ENCODE measurements at places on chromosomes 5 and 9.

- DNase-seq: no peak
These were observed 6.6 kb downstream of the FBXW11 start for GRCh38 chr5:171999877-172000276.

DNA sequence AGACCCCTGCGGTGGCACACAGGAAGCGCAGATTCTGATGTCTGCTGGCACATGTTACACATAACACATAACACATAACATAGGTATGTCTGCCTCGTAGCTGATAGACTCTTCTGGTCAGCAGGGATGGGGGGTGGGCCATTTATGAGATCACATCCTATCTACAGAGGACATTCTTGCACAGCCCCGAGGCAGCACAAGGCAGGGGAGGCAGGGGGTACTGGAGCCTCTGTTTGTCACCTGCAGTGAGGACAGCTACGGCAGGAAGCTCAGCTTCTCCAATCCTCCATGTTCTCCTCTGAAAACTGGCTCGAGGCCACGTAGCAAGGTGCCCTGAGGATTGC, 16.7 kb upstream of the MED10 start:
- DNase-seq: no peak

DNA sequence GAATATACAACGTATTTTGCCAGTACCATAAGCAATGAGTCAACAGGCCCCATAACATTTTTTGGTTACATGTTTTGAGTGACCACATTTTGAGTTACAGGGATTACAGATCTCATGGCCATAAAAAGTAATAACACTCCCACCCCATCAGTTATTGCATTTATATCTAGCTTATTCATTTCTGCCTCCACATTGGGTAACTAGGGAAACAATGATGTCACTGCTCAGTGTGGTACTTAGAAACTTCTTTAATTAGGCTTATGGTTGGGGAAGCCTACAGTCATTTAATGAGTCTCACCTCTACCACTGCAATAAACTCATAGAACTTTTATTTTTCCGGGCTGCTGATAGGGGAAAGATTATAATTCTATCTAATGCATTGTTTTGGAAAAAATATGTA, 39.9 kb upstream of the SMIM15 start:
- no peak for DNase-seq

- DNase-seq: no peak
These were observed 26.9 kb downstream of the CSNK1G3 start for GRCh38 chr5:123538670-123539459.

GRCh38 chr5:67188274-67189078, 8.1 kb downstream of the CD180 start:
- DNase-seq: no peak

GRCh38 chr9:114968671-114969070, 38.3 kb upstream of the TNFSF8 start:
- no peak for DNase-seq

DNA sequence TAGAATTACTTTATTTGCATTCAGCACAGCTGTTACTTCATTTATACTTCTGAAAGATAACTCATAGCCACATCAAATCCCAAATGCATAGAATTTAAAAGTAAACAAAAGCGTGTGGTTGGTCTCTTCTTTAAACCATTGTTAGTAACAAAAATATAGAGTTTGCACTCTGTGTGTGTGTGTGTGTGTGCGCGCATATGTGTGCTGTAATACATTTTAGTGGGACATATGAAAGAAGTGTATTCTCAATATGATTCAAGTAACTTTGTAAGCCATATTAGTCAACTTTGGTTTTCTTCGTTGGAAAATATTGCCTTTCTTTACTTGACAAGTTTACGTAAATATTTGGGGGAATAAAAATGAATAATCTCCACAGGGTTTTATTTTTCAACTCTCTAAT, 106.1 kb upstream of the PRRC1 start:
- DNase-seq: no peak

DNA sequence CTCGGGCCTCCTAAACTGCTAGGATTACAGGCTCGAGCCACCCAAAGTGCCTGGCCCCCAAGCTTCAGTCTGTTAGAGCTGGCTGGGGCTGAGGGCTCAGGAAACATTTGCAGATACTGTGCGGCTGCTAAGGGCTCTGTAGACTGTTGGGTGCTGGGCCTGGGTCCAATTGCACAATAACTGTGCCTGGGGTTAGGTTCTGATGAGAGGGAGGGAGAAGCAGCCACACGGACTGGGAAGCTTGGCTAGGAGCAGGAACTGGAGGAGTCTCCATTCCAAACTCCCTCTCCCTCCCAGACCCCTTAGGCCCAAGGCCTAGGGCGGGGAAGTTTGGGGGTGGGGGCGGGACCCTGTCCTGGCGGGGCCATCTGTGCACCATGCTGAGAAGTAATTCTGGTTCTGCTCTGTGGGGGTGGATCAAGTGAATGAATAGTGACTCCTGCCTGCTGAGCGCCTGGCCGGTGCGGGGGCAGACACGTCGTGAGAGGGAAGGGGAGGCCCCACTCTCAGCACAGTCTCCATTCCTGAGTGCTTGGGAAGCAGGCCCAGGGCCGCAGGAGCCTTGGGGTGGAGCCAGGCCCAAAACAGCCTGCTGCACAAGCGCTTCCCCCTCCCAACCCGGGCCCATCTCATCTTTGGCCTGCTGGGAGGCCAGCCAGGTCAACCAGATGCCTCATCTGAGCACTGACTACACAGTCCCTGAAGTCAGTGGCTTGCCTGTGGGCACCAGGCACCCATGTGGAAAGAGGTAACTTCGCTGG, 1.5 kb downstream of the ASS1 start:
- no peak for DNase-seq

GRCh38 chr9:132538071-132538470, 44.3 kb upstream of the BARHL1 start:
- DNase-seq: no peak

GRCh38 chr5:59586841-59587240, 306.7 kb downstream of the PDE4D start:
- DNase-seq: no peak

DNA sequence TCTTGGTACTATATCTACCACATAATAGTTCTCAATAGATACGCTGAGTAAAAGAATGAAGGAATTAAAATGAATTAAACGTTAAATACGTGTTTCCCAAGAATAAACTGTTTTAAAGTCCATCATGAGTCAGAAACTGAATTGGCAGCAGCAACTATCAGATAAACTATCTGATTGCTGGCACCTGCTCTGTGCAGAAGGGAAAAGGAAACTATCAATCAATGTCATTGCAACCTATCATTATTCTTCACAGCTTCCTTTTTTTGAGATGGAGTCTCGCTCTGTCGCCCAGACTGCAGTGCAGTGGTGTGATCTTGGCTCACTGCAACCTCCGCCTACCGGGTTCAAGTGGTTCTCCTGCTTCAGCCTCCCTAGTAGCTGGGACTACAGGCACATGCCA, 8.8 kb upstream of the WDR36 start:
- DNase-seq: no peak

GRCh38 chr5:28809811-28810750, 1771.7 kb upstream of the CDH9 start:
- no peak for DNase-seq

GRCh38 chr5:142826741-142827492, 56.7 kb downstream of the ARHGAP26 start:
- DNase-seq: no peak

DNA sequence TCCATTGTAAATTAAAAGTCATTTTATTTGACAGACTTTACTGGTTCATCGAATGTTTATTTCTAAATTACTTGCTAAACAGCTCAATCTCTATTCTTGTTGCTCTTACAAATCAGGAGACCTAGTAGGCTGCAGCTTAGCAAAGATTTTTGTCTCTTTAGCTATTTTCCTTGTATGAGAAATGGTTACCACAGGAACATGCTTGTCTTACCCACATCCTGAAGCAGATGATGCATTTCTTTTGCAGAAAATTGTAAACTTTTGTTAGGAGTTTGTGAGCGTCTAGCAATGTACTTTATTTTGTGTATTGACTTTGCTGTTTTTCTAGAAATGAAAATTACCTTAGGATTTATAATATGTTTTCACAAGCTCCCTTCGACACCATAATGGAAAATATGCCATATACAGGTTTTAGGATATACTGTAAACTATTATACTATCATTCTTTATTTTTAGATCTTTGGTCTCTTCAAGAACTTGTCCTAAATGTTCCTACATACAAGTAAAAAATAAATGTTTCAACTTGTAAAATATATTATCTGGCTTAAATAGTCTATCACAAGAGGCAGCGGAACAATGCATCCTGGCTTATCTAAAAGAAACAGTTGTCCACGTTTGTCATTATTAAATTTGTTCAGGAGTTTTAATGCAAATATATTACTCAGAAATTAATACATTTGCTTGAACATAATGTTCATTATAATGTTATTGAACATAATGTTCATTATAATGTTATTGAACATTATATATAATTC, 54.1 kb downstream of the SPEF2 start:
- no peak for DNase-seq

GRCh38 chr9:69081261-69081660, 45.7 kb downstream of the FXN start:
- no peak for DNase-seq

Data from stimulated activated CD8-positive, alpha-beta memory T cell treated with anti-CD3 and anti-CD28 coated beads, Interleukin-7, amount 100 ng/mL, for 1 hour (primary cell).